ENCODE measurements at places on chromosomes 1 and 21.

GRCh38 chr1:206579747-206580437 is 32.4 kb downstream of the EIF2D start:
- peak; percentile 68 for DNase-seq

DNA sequence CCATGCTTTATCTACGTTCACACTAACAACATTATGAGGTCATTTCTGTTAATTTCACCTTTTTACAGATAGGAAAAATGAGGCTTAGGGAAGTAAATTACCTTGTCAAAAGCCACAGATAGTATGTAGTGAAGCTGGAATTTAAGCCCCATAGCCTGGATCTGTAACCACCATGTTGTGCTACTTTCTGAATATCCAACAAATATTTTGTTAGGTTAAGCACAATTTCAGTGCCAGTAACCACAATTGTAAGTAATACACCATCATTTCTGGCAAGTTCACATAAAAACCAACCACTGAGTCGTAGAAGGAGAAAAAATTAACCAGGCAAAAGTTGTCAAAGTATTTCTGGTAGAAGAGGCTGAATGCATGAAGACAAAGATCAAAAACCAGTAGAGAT is 593.1 kb upstream of the CAMK1G start:
- DNase-seq = no peak

- no peak for DNase-seq
These were observed 125.6 kb downstream of the URB2 start for GRCh38 chr1:229751610-229752009.

DNA sequence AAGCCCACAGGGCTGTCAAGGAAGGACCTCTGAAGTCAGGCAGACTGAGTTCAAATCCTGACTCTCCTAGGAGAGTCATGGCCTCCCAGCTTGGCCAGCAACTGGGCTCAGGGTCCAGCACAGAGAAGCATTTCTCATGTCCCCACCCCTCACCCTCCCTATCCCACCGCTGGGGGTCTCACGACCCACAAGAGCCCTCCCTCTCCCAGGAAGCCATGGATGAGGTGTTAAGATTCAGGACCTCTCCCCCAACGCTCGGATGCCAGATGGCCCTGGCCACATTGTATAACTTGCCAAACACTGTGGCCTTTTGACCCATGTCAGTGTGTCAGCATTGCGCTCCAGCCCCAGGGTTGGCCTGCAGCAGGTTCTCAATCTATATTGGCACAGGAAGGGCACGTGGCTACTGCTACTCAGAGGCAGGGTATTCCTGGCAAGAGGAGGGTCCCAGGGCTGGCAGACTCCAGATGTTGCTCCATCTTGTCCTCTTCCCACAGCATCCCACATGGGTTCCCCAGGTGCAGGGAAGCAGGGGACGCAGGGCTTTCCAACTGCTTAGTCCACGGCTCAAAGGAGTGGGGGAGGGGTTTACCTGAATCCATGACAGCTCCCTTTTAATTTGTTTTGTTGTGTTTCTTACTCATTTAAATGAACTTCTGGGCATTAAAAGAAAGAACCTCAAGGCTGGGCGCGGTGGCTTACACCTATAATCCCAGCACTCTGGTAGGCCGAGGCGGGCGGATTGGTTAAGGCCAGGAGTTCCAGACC is 10.5 kb downstream of the SLC2A1 start:
- DNase-seq = no peak

DNA sequence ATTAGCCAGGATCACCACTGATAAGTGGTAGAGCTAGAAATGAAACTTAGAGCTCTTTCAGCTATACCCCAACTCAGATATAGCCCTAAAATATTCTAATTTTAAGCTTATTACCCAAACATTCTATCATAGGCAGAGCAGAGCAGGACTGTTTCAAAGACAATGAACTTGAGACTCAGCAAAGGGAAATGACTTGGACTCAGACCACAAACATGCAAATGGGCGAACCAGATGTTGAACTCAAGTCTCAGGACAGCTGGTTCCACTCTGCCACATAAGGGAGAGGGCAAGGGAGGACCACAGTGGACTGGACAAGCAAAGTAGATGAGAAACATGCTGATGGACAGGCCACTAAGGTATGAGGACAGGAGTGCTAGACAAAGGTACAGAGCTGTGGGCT is 315.3 kb downstream of the OMA1 start:
- DNase-seq = no peak

Data from activated T-cell treated with anti-CD3 and anti-CD28 coated beads for 1 hour (primary cell).